ENCODE measurements at places on chromosomes 3 and 15.

- DNase-seq: no peak
Measured at GRCh38 chr15:52308446-52309153, 13.0 kb upstream of the MYO5C start.

DNA sequence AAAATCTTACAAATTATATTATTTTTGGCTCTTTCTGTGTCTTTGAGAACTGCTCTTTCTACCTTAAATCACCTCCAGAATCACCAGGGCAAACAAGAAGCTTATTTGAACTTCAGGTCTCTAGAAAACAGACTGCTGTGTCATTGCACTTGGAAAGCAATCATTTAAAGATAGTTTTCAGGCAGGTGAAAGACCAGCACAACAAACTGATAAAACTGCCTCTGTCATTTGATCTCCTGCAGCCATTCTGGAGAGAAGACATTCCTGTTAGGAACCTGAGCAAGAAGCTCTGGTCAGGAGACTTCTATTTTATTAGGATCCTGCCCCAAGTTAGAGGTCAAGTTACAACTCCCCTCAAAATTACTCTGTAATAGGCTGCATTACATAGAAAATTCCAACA lies 50.7 kb upstream of the AP4E1 start:
- no peak for DNase-seq

GRCh38 chr15:56053046-56053400 lies 59.6 kb upstream of the NEDD4 start:
- DNase-seq: no peak

- DNase-seq: peak; percentile 43
Measured at GRCh38 chr3:53994986-53995603, 103.4 kb upstream of the SELENOK start.

DNA sequence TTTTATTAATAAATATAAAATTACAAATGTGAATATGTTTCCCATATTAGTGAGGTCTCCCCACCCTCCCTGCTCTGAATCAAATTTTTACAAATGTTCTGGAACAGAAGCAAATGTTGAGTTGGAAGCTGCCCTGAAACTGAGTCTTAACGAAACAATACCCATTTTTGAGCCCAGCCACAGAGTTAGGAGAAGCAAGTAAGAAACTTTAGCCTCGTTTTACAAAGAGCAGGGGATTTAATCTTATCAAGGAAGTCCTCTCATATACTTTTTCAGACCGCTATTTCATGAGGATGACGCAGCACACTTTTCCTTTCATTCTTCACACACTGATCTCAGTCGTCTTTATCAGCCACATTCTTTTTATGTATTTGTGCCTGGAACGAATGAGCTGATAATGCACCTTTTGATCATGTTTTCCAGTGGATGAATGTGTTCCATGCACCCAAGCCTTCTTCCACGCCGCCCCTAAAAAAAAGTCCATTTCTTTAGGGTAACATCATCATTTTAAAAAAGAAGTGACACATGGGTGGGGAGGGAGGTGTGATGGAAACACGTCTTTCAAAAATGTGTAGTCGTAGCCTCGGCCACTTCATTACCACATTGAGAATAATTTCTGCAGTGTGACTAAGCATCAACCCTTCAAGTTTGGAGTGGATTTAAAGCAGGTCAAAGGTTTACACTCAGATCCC lies 48.1 kb downstream of the SETMAR start:
- no peak for DNase-seq

DNA sequence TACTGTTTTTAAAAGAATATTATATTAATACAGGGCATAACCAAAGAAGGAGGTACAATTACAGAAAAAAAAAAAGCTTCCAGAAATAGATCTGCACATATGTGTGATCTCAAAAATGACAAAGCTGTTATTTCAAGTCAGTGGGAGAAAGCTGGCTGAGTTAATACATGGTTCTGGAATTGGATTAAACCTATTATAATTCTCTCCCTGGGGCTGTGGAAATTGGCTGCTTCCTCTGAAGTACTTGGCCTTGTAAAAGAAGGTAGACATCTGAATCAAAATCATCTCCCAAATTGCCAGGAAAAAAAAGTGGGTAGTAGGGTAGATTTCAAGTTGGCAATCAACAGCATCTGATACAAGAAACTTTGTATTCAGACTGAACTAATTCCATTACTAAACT lies 723.9 kb upstream of the ALCAM start:
- peak; percentile 53 for DNase-seq

DNA sequence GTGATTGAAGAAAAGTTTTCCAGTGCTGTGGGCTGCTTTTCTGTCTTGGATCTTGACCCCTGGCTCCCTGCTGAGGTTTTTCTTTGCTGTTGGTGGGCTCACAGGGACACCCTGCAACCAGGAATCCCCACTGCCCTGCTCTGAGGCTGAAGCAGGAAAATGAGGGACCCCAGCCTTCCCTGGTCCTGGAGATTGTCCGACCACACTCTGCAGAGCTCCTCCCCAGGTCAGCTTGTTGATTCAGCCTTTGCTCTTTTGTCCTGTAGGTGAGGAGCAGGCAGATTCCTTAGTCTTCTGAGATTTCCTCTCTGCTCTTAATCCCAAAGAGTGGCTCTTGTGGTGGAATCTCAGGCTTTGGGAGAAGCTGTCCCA lies 194.5 kb downstream of the RPLP1 start:
- no peak for DNase-seq

GRCh38 chr15:70017025-70017424 lies 80.7 kb downstream of the TLE3 start:
- no peak for DNase-seq

GRCh38 chr3:94036909-94037507 lies 8.6 kb upstream of the STX19 start:
- no peak for DNase-seq

DNA sequence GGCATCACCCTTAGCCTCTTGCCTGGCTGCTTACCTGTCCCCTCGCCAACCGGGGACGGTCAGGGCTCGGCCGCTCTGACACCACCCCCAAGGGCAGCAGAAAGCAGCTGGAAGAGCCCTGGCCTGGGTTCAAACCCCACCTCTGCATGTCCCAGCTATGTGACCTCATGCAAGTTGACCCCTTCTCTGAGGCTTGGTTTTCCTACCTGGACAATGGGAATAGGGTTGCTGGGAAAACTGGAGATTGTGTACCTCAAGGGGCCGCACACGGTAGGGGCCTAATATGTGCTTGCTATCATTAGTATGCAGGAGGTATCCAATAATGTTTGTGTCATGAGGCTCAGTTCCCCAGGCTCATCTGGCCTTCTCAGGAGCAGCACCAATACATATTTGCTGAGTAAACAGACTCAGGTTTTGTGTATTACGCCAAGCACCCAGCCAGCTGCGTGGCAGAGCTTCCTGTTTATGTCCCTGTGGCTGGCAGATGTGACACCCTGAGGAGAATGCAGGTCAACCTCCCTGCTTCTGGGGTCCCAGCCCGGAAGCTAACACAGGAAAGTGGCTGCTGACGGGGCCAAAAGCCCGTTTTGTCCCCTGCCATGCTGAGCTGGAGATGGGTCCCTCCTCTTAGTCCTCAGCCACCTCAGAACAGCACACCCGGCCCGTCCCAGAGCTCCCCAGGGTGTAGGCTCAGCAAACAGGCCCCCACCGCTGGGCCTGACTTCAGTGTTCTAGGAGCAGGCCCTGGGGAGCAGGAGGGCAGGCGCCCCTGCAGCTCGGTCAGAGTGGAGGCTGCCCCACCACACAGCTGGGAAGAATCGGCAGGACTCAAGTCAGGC lies 29.7 kb downstream of the PLXND1 start:
- no peak for DNase-seq

- DNase-seq: no peak
Measured at GRCh38 chr3:117893001-117893400, 1141.6 kb downstream of the IGSF11 start.

DNA sequence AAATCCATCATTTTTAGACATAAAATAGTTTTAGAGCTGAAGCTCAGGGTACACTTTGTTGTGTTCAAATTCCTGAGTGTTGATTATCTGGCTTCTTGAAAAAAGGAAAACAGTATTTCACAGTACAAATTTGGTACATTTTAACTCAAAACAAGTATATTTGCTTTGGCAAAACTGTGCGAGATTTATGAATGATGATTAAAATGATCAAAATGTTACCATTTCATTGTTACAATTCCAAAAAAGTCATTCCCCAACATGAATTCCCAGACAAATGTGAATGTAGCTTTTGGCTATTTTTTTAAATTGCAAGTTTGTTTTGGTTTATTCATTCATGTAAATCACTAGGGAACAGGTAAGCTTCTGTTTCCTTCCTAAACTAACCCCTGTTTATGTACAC lies 347.4 kb upstream of the DCBLD2 start:
- DNase-seq: no peak

GRCh38 chr15:79901958-79902357 lies 5.1 kb upstream of the MTHFS start:
- peak; percentile 6 for DNase-seq

DNA sequence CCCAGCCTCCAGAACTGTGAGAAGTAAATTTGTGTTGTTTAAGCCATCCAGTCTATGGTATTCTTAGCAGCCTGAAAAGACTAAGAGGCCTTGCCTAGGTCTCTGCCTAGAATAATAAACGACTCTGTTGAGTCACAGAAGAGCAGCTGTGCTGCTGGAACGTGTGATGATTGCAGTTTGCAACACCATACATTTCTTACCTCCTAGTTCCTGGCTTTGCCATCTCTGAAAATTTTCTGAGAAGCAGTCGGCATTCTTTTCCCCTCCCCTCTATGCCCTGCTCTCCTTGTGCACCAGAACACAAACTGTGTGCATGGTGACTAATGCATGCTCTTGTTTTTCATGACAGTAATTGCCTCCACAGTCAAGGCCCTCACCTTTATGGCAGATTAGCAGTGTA lies 301.3 kb downstream of the IL20RB start:
- DNase-seq: no peak

DNA sequence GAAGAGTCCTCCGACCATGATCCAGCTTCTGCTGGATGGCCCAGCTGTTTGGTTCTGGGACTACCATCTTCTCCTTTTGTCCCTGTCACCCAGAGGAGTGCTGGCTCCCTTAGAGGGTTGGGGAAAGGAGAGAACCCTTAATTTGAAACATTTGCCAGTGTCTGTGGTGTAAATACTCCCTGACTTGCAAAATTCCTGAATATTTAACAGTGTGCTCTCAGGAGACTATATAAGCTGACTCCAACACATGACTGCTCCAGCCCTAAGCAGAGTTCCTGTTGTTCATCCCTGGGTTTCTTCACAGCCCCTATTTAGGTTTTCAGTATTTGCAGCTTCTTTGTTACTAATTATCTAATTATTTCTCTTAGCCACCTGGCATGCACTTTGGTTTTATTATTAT lies 133.1 kb downstream of the CPNE4 start:
- DNase-seq: no peak

GRCh38 chr3:105791131-105791530 lies 77.7 kb downstream of the CBLB start:
- DNase-seq: no peak

GRCh38 chr3:126858887-126859286 lies 124.0 kb upstream of the PLXNA1 start:
- no peak for DNase-seq

GRCh38 chr3:29065211-29065785 lies 215.6 kb upstream of the RBMS3 start:
- peak; percentile 98 for DNase-seq

GRCh38 chr3:179309225-179310078 lies 13.4 kb upstream of the ZNF639 start:
- DNase-seq: no peak

DNA sequence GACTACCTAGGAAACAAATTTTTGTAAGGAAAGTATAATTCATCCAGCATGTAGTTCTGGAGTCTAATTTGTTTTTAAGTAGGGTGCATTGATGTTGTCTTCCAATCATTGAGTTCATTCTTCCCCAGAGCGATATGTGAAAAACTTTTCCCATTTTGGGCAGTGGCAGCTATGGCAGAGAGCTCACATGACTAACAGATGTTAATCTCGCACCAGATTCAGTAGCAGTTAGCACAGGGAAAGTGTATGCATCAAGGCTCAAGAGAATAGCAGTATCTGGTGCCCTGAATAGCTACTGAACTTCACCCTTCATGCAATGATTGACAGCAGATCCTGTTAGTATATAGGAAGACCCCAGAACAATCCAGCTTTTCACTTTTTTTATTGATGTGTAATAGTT lies 46.3 kb upstream of the TCAIM start:
- no peak for DNase-seq

- no peak for DNase-seq
Measured at GRCh38 chr15:69718436-69718835, 265.8 kb downstream of the RPLP1 start.

DNA sequence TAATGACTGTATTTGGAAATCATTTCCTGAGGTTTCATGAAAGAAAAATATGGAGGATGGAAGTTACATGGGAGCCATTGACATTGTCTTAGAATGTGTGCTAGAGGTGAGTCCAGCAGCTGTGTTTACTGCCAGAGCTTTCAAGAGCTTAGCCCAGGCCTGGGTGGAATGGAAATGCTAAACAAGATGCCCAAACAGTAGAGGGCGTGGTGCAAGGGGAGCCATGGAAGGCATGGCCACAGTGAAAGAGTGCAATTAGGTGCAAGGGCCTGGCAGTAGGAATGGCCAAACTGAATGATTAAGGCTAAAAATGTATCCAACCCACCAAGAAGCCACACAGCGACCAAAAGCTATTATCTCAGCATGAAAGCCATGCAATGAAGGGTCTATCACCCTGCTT lies 257.7 kb upstream of the NR2F2 start:
- DNase-seq: no peak

DNA sequence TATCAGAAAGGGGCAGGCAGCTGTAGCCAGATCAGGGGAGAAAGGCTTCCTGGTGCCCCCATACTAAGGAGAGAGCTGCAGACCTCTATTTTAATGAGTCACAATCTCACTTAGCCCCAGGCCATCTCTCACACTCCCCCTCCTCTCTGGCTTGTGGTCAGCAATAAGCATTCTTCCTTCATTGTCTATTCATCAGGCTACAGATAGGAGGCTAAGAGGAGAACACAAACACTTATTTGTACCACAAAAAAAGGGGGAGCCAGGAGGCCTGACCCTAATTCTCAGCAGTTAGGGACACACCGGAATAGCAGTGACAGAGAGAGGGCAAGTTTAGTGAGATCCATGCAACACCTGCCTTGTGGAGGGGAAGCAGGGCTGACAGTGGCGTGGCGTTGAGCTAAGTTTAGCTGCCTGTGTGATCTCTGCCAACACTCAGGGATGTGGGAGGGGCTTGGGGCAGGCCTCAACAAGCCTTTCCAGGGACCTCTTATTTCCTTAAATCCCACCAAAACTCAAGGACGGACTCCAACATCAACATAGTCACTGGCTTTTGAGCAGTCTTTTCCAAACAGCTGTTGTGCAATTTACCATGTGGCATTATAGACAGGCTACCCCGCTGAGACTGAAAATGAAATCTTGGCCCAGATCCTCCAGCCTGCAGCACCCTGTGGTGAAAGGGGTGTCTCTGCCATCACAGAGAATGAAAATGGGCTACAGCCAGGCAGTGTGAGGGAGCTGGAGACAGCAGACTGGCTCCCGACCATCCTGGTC lies 191.9 kb upstream of the TSC22D2 start:
- peak; percentile 76 for DNase-seq

DNA sequence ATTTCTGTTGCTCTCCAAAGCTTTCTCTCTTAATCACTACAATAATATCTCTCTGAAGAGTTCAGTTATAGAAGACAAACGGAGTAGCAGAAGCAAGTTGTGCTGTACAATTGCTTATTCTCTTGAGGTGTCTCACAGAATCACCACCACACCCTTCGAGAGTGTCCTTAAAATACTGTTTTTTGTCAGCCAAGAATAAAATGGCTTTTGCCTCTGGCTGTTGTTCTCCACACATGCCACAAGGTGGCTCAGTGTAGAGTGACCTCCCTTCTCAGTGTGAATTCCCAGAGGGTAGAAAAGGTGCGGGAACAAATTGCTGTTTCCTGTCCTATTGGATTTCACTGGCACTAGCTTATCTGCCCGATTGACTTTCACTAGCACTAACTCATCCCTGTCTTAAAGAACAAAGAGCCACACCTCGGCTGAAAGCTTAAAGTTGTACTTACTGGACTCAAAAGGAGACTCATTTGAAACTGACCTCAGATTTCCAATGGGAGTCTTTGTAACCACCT lies 134.2 kb upstream of the SATB1 start:
- no peak for DNase-seq

All from brain (organoid and tissue), 16 donors.